Epithelial cell of proximal tubule (primary cell): ENCODE measurements at places on chromosomes 5 and 9. TPM values are rescaled to one million over a fixed set of nuclear protein-coding genes. Genes with fewer than 3 reads are reported as not detected.

Gene DAPK1
- total RNA-seq = 45.5 and 46.3 TPM in 2 replicates

Gene ROR2
- 0.58 and 3.1 TPM in 2 replicates for total RNA-seq

Gene GAPT
- not detected in 2 replicates for total RNA-seq

Gene DAB2IP
- 11.6 and 23.8 TPM in 2 replicates for total RNA-seq

Gene SLC36A1
- total RNA-seq = 2.4 and 4.6 TPM in 2 replicates

Gene C9orf152
- not detected in 2 replicates for total RNA-seq

Gene PCDHGC4
- total RNA-seq = 0.07 and 0.46 TPM in 2 replicates

Gene GRIA1
- not detected in 2 replicates for total RNA-seq

Gene TAF11L6
- not detected in 2 replicates for total RNA-seq
